Naive thymus-derived CD8-positive, alpha-beta T cell (primary cell): ENCODE measurements at places on chromosomes 5 and 9.

DNA sequence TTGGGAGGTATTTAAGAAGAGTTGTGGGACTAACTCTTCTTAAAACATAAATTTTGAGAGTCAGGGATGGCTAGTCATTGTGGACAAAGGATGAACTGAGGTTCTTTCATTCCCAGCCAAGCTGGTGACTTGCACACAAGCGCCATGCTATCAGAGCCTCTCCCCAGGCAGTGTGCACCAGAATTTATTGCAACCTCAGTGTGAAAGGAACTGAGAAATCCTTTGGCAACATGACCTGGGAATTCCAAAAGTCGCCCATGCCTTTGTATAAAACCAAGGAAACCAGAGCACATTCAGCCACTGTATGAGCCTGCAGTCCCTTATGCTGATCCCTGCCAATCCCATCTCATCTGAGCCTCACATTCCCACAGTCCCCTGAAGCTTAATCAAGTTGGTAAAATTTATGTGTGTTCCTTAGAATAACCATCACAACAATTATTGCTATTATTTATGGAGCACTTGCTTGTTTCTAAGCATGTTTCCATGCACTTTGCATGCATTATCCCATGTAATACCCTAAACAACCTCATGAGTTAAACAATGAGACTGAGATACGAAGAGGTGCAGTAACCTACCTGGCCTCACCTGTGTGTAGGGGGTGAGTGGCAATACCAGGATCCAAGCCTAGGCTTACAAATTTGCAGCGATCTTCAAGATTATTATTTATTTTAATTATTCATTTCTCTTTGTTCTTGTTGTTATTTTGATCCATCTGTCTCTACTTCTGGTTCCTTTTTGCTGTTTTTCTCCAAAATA, 116.4 kb downstream of the NTRK2 start:
- H3K4me1 ChIP-seq = no peaks in the 10 kb centered on the region
- no peak overlapping the region for H3K4me3 ChIP-seq
- DNase-seq = no peak

- H3K27me3 ChIP-seq = no peaks in the 10 kb centered on the region
- no peaks in the 10 kb centered on the region for H3K36me3 ChIP-seq
- peaks cover 23% of the 10 kb centered on the region for H3K4me1 ChIP-seq
- no peak for DNase-seq
- H3K27ac ChIP-seq = no peak overlapping the region
- no peak overlapping the region for H3K4me3 ChIP-seq
Measured at GRCh38 chr9:125821078-125821477, 73.9 kb downstream of the PBX3 start.

- H3K27ac ChIP-seq = no peak overlapping the region
- no peaks in the 10 kb centered on the region for H3K36me3 ChIP-seq
- H3K4me3 ChIP-seq = no peak overlapping the region
- peaks cover 3% of the 10 kb centered on the region for H3K27me3 ChIP-seq
Measured at GRCh38 chr5:152499814-152500535, 94.9 kb upstream of the NMUR2 start.

DNA sequence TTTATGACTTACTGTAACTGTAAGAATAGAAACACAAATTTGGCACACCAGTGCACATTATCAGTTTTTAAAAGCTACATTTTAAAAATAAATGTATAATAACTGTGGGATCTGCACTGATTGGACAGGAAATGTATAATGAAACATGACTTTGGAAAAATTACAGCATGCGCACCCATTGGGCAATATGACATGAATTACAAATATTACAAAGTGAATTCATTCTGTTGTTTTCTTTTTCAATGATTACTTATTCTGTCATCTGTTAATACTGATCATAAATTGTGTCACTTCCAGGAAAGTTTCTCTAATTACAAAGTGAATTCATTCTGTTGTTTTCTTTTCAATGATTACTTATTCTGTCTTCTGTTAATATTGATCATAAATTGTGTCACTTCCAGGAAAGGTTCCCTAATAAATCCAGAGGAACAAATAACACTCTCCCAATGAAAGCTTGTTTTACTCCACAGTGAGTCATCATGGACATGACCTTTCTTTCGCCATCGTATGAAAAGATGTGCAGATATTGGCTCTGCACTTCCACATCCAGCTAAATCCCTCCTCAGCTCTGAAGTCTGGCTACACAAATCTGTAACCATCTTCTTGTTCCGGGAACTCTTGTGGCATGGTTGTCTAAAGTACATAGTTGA, 297.0 kb upstream of the HAPLN1 start:
- H3K4me1 ChIP-seq = no peaks in the 10 kb centered on the region
- no peaks in the 10 kb centered on the region for H3K36me3 ChIP-seq
- H3K27ac ChIP-seq = no peak overlapping the region
- H3K27me3 ChIP-seq = no peaks in the 10 kb centered on the region
- DNase-seq = no peak

GRCh38 chr9:78212868-78213267, 23.0 kb upstream of the CEP78 start:
- peaks cover 40% of the 10 kb centered on the region for H3K4me1 ChIP-seq
- no peaks in the 10 kb centered on the region for H3K36me3 ChIP-seq

DNA sequence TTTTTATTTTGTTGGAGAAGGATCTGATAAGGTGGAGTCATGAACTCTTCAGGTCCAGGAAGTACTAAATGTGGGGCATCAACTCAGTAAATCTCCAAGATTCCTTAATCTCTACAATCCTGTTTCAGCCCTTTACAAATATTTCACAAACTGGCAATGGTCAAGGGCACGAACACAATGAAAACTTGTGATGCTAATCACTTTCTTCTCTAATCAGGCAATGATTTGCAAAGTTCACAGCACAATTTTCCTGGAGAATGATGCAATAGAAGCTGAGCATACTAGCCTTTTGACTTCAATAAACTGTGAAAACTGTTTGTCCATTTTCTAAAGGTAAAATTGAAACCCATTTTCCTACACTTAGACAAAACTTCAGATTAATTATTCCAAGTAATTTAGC, 16.9 kb downstream of the GDF9 start:
- no peak overlapping the region for H3K27ac ChIP-seq
- no peak for DNase-seq
- no peak overlapping the region for H3K4me3 ChIP-seq
- H3K4me1 ChIP-seq = no peaks in the 10 kb centered on the region
